ENCODE measurements at places on chromosomes 4 and X.

- DNase-seq = no peak
Measured at GRCh38 chrX:103376118-103376978, at the start of gene BEX3. Gene BEX3 (plus strand): TSS chrX:103376538. CDS start chrX:103377522, 984 bp downstream.

- DNase-seq = no peak
Measured at GRCh38 chr4:119041396-119041795, 94.2 kb upstream of the MYOZ2 start.

- DNase-seq = no peak
Measured at GRCh38 chrX:43176686-43177085, 398.7 kb upstream of the PPP1R2C start.

DNA sequence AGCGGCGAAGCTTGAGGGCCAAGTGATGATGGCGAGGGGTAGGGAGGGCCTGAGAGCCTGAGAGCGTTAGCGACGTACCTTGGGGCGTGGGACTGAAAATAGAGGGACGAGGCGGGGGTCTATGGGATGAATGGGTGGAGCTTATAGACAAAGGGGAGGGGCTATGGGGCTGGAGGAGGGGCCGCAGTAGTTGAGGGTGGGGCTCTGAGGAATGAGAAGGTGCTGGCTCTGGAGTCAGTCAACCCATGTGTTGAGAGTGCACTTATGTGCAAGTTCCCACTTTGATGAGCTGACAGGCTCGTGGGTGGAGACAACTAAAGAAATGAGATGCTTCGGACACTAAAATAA is 488 bp downstream of the TBC1D25 start:
- DNase-seq = no peak

DNA sequence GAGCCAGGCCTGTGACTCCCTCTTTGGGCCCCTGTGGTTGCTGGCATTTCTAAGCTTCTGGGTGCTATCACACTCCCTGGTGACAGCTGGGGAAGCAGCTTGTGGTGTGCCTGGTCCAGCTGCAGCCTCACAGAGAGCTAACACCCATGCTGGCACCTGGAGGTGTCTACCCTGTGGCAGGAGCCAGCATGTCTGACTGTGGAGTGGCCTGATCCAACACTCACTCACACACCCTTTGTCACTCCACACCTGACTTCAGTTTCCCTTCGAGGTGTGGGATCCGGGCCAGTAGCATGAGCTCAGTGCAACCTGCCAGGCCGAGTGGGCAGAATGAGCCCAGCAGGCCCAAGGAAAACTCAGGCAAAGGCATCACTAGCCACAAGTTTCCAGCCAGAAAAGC is 67.5 kb downstream of the TECRL start:
- no peak for DNase-seq

DNA sequence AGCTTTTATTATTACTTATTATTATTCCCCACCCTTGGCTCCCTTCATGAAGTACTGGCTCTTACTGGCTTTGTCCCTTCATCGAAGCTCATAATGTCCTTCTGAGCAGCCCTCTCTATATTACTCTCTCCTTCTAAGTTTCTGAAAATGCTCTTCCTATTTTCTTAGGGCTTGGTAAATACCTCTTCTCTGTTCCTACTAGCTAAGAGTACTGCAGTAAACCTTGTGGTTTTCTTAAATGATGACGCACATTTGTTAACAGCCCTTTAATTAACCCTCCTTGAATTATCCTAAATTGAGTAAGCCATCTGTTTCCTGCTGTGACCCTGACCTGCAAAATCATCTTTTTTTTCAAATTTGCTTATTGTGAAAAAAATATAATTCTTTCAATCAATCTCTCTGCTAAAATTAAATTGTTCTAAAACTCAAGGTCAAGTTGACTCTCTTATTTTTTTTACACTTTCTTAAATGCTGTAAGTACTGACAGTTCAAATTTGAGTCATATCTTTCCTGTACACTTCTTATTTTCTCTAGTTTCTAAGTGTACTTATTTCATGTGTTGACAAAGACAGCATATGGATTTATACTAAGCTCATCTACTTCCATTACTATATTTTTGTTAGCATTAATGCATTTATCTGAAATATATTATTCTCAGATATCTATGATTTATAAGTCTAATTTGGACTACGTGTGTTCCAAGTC is 148.9 kb downstream of the ADAM29 start:
- DNase-seq = no peak

DNA sequence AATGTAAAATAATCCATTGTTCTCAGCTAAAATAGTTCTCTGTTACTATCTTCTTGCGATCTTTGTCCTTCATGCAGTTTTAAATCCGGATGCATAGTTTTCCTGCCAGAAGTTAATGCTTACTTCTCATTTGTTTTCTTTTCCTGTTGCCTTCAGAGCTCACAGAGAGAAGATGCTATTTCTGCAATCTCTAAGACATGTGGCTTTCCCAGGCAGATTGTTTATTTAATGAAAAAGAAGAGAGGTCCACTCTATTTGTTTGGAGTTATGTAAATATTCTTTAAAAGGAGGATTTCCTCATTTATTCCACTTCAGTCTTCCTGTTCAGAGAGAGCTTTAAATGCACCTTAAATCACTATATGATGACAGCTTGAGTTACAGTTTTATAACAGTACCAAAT is 39.3 kb upstream of the HPGD start:
- no peak for DNase-seq

DNA sequence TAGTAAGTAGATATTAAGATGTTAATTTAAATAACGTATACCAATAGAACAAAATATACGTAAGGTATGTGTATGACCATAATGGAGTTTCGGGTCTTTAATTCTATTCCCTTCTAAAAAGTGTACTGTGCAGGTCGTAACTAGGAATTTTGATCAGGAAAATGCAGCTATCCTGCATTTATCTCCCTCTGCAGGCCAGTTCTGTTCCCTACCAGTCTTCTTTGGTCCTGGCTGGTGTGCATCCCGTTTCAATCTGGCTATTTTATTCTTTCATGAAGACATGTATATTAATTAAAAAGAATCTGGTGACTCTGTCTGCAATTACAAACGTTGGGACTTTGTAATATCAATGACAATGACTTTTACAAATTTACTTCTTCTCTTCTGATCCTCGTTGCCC is 534.1 kb upstream of the AADAT start:
- DNase-seq = no peak

DNA sequence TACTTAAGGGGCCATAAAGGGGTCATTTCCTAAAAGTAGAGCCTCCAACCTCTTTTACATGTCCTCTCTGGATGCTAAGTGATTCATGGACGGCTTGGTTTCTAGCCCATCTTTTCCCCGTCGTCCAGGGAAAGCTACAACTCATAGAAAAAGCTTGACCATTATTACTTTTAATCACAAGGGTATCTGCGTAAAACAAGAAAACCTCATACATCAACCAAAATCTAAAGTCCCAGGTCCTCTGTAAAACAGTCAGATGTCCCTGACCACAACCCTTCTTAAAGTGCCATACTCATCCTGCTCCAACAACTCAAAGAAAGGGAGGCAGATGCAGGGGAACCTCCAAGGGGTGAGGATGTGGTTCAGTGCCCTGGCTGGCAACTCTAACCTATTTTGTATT is 29.6 kb downstream of the ADGRA3 start:
- no peak for DNase-seq

DNA sequence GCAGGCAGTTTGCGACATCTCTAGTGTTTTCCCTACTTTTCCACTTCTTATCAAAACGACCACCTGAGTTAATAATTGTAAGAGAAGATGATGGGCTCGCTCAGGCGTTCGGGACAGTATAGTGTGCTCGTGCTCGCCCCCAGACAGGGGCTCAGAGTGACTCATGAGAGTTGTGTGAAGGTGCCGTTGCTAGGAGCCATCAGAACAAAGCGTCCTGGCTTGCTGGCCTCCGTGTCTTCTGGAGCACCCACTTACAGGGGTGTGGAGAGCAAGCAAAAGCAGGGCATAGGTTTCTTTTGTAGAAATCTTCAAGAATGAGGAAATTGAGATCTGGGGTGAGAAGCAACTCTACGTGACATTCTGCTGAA is 73.0 kb upstream of the ADGRG2 start:
- DNase-seq = no peak

GRCh38 chr4:4329496-4329895 is 39.4 kb downstream of the ZBTB49 start:
- DNase-seq = no peak

DNA sequence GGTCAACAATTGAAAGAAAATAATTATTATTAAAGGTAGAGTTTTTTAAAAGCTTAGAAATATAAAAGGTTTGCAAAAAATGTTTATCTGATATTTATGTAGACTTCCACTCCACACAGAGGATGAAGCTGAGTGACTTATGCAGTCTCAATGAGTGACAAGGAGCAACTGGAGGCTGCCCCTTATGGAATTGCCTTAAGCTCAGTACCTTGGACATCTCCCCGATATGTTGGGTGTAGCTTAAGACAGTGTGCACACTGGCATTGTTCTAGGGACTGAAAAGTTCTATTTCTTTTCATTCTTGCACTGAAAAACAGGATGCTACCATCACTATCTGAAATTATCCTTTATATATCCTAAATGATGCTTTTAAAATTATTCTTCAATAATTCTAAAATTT is 292.1 kb downstream of the PRDM5 start:
- no peak for DNase-seq

- DNase-seq = no peak
Measured at GRCh38 chr4:139282065-139282720, 2.2 kb upstream of the MGARP start.

GRCh38 chr4:74260036-74260435 is 48.2 kb upstream of the EPGN start:
- DNase-seq = no peak

DNA sequence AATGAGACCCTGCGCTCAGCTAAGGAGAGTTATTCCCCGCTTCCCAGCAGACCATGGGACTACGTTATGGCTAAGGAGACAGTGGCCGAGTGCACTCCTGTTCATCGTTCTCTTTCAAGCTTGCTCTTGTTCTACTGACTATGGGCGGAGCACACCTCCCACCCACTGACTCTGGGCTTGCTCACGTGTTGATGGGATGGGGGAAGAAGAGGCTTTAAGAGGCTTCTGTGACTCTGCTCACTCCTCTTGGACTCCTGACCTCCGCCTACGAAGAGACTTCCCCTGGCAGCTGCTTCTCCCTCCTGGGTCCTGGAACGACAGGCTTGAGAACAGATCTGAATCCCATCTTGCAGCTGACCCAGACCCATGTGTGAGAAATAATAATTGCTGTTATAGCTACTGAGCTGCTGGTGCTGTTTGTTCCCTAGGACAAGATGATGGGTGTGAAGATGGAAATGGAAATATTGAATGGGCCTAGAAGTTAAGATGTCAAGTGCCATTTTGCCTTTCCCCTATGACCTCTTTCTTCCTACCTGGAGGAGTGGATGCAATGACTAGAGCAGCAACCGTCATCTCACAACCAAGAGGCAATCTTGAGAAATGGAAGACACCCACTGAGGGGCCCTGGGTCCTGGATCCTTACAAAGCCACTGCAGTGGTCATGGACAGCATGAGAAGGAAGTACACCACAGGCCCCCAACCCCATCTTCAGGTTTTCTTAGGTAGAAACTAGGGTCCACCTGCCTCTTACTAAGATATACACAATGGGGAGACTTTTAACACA is 38.7 kb upstream of the IRAK1 start:
- no peak for DNase-seq

DNA sequence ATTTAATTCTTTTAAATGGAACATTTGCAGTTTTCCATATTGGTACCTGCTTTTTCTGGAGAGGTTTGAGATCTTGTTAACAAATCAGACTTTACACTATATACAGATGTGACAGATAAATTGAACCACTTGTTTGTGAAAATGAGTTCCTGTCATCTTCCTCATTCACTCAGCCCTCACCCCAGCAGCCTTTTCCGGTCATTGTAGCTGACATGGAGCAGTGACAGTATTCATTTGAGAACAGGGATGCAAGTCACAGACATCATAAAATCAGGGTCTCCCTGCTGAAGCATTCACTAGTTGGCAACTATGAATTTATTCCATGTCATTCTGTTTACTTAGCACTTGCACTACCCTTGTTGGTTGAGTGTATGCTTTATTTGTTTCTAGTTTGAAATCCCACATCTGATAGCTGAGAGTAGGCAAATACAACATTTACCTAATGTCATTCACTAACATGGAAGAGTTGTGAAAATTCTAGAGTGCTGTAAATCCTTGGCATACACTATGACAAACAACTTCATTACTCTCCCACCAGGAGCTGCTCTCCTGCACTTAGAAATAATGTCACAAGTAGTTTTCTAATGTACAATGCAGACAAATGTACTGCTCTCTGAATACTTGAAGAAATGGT is 78.9 kb downstream of the UGT8 start:
- no peak for DNase-seq

DNA sequence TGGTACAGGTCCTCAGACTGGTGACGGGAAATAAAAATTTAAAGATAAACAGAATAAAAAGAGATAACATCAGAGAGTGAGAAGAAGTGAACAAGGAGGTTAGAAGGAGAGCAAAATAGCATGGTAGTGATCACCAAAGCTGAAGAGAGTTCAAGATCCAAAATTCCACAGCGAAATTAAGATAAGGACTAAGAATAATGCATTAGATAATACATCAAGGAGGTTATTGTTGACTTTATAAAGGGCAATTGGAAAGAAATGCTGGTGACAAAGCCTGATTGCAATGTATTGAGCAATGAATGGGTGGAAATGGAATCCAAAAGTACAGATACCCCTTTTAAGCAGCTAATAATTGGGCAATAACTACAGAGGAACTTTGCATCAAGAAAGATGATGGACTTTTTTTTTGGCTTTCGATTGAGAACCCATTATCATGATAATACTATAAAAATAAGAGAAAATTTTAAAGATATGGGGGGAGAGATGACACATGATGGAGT is 101.6 kb upstream of the MAP9 start:
- DNase-seq = no peak

DNA sequence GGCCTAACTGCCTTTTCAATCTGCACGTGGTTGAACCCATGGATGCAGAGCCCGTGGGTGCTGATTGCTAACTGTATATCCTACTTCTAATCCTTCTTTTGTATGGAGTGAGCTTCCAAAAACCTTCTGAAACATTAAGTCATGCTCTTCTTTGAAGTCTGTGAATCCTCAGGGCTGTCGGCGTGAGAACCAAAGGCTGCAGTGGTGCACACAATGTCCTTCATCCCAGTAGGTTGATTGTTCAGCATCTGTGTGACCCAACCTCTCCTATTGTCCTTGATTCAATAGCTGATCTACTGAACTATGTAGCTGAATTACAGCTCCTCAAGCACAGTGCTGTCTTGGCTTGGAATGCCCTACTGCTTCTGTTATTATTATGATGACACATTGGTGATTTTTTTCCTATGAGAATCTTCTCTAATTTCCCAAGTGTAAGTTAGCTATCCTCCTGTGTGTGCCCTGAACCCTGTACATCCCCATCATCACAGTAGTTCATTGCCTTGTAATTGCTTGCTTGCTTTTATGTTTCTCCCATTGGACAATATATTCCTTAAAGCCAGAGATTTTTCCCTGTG is 294.6 kb downstream of the TRIML1 start:
- no peak for DNase-seq

DNA sequence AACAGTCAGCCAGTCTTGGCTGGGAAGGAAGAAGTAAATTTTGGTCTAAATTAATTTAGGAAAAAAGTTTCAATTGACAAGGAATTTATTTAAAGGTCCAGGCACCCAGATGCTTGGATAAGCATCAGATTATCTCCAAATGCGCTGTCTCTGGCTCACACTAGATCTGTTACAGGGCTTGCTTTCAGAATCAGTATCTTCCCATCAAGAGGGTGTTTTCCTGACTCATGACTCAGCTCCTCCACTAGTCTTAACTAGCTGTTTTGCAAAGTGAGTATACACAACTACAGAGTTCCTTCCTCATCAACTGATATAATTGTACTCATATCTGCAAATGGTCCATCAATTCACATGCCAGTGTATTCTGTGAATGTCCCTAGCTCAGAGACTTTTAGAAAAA is 482.1 kb upstream of the CPEB2 start:
- no peak for DNase-seq

Data from esophagus squamous epithelium (tissue), 5 donors.